ENCODE measurements at places on chromosomes 2 and 18. TPM values are rescaled to one million over a fixed set of nuclear protein-coding genes. Genes with fewer than 3 reads are reported as not detected.

DNA sequence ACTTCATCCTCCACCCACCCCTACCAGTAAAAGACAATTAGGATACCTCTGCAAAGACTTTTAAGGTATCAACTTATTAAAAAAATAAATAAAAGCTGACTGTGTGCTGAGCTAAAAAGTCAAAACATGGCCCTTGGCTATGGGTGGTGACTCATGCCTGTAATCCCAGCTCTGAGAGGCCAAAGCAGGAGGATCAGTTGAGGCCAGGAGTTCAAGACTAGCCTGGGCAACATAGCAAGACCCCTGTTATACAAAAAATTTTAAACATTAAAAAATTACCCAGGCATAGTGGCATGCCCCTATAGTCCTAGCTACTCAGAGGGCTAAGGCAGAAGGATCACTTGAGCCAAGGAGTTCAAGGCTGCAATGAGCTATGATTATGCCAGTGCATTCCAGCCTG lies 297.4 kb upstream of the FBXO11 start:
- no peak for DNase-seq

DNA sequence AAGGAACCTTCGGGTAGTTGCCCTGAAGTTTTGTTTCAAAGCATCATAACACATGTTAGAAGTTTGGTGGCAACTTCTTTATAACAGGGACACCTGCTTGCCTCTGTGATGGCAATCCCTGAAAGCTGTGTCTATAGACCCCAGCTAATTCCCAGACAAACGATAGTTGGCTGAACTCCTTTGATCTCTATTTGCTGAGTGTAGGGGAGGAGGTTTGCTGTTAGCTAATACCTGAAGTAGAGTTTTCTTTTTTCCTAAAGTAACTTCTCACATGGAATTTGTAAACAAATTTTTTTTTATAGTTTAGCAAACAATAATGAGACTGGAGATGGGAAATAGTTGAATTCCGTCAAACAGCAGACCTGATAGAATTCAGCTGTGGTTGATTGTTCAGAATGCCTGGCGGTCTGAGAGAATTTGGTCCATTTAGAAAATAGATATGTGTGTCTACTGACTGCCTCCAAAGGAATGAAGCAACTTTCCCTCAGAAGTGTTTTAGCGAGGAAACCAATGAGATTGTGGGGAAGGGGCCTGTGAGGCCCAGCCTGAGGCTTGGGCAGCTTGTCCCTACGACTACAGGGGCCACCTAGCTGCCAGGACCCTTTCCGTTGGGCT lies 123.5 kb upstream of the EPAS1 start:
- no peak for DNase-seq

Gene RBMS1
- total RNA-seq, result 9.7 TPM

DNA sequence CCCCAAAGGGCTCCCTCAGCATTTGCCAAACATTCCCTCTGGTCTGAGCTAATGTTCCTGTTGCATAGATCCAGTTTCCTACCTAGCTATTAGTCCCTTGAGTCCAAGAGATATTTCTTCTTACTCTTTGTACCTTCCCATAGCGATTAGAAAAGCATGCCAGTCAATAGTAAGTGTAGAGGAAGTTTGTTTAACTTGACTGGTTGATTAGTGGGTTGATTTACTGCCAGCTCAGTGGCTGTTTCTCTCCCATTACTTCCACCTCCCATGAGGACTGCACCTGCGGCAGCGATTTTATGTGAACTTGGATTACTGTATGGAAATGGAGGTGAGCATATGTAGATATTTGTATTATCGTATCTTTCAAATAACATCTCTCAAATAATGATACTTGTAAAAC lies 1748.4 kb upstream of the CELF4 start:
- no peak for DNase-seq

DNA sequence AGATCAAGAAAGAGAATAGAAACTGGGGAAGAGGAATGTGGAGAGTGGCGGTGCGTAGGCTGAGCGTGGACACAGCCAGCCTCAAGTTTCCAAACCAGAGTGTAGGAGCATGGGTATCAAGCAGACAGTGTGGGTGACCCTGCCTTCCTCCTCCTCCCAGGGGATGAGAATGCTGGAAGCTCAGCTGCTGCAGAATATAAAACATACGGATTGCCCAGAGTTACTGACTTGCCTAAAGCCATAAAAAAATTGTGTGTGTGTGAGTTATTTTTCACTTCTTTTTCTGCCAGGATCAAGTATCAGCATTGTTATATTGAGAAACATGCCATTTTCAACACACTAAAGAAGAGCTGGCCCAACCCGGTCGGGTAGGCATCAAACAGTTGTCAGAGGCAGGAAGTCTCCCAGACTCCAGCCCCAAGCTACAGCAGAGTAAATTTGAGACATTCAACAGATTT lies 333.3 kb upstream of the ACVR2A start:
- no peak for DNase-seq

Gene KATNAL2
- total RNA-seq, result 5.7 TPM

DNA sequence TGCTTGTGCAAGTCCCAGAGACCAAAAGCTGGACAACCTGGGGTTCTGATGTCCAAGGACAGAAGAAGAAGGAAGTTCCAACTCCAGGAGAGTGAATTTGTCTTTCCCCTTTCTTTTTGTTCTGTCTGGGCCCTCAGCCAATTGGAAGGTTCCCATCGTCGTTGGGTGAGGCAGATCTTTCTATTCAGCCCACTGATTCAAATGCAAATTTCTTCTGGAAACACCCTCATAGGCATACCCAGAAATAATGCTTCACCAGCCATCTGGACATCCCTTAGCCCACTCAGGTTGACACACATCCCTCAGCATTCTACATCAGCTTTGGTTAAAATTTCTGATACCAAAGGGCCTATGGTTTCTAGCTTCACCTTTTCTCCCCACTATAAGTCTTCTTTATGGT lies 156.5 kb downstream of the SP3 start:
- no peak for DNase-seq

- no peak for DNase-seq
These were observed 27.5 kb downstream of the MAP2 start for GRCh38 chr2:209451209-209451834.

GRCh38 chr2:7588295-7588694 lies 671.1 kb downstream of the RNF144A start:
- no peak for DNase-seq

Gene CDK5R2
- 0.38 TPM for total RNA-seq

DNA sequence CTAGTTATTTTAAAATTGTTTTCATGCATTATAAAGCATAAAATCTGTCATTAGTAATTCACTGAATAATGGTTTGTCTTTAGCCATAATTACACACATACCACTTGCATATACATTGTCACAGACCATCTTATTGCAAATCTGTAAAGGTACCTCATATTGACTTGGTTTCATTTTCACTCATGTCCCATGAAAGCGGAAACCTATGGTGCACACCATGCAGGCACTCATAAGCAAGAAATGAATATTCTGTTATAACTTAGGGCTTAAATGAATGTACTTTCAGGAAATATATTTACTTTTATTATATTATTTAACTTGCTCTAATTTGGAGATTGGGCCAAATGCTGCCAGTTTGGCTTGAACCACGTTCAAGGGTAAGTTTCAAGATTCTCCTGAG lies 29.2 kb upstream of the STK17B start:
- DNase-seq, result no peak

DNA sequence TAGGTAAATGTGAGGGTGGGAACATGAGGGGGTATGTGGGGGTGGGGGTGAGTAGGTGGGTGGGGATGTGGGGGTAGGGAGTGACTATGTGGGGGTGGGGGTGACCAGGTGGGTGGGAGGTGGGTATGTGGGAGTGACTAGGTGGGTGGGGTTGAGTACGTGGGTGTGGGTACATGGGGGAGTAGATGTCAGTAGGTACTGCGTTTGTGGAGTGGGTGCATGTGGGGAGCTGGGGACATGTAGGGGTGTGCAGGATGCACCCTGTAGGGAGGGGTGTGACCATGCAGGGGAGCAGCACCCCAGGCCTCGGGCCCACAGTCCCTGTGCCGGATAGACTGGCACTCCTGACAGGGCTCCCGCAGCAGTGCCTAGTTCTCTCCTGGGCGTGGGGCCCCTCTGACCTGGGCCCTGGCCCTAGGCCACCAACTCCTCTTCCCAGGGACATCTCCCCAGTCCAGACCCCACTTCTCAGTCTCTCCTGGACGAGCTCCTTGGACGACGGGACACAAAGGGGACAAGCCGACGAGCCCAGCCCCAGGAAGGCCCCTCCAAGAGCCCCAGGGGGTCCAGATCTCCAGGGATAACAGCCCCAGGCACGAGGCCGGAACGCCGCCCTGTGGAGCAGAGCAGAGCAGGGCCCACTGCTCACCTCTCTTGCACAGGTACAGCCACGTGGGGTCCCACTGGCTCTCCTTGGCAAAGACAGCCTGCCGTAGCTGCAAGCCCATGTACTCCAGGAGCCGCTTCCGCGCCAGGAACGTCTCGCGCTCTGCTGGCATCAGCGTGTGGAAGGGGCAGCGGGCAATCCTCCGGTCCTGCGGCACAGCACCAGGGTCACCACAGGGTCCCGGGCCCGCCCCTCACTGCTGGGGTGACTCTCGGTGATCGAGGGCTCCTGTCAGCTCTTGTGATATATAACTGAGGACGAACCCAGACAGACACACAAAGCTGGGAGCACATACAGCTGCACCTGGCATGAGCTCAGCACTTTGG lies 58.2 kb downstream of the ANKMY1 start:
- DNase-seq, result no peak

DNA sequence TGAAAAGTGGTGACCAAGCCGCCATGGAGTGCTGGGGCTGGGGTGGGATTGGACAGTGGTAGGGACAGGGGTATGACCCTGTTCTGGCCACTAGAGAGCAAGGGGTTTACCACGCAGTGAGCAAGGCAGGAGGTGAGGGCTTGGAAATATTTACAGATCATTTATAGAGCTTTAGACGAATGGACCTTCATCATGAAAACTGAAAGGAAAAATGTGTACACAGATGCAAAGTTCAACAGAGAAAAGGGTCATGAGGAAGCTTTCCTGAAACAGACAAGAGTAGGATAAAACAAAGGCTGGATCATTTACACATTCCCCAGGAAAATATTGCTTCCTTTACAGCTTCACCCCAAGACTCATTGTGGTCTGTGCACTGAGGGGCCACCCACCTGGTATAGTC lies 130.5 kb upstream of the SMAD2 start:
- no peak for DNase-seq

Measured in mucosa of descending colon (tissue), 3 donors.